Fibroblast of upper back skin (primary cell): ENCODE measurements at places on chromosomes 2 and 18.

GRCh38 chr2:207123335-207123744 lies 42.4 kb downstream of the KLF7 start:
- DNase-seq: no peak

GRCh38 chr2:1222056-1222455 lies 191.2 kb upstream of the TPO start:
- no peak for DNase-seq

DNA sequence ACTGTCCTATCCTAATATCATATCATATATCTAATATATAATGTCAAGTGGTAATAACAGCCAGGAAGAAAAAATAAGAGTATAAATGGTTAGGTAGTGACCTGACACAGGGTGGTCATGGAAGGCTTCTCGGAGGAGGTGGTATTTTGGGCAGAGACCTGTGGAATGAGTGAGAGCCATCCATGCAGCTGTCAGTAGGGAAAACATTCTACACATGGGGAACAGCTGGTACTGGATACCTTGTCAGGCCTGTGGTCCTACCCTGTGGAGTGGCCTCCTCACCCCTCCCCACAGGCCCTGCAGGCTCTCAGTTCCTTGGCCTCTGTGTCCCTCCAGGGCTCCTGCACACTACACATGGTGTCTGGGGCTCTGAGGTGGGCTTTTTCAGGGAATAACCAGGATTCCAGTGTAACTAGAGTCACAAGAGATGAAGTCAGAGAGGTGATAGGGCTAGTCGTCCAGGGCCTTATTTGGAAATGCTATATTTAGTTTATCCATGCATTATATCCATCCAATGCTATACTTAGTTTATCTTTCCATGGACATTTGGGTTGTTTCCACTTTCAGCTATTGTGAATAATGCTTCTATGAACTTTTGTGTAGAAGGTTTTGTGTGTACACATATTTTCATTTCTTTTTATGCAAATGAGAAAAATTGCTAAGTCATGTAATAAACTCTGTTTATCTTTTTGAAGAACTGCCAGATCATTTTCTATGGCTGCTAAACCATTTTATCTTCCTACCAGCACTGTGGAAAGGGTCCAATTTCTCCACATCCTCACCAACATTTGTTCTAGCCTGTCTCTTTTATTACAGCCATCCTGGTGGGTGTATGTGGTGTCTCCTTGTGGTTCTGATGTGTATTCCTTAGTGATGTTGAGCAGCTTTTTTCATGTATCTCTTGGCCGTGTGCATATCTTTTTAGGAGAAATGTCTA lies 75.6 kb downstream of the TPGS2 start:
- peak; percentile 46 for DNase-seq

- DNase-seq: peak; percentile 33
These were observed 303.7 kb downstream of the PTPRM start for GRCh38 chr18:7870855-7871254.

DNA sequence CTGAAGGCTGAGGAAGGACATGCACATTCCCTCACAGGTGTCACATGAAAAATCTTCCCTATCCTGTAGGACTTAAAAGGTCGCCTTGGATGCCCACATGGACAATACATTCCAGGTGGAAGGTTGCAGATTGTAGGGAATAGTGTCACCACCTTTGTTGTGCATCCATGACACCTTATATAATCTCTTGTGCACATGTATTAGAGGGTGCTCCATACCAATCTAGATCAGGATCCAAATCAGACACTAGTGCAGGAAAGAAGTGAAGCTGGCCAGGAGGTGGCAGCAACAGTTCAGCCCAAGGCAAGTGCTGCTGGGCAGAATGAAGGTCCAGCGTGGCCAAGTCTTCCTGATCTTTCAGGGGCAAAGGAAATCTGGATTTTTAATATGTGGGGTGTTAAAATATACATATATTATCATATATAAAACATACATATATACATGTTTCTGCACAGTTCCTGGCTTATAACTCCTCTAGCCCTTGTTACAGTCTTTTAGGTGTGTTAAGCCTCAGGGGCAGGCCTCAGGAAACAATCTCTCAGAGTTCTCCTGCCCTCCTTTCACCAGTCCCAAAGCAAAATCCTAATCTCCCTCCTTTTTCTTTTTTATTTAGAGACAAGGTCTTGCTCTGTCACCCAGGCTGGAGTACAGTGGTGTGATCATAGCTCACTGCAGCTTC lies 16.6 kb downstream of the NIF3L1 start:
- DNase-seq: peak; percentile 59

- no peak for DNase-seq
These were observed 157.9 kb downstream of the LRRC30 start for GRCh38 chr18:7388741-7389140.

DNA sequence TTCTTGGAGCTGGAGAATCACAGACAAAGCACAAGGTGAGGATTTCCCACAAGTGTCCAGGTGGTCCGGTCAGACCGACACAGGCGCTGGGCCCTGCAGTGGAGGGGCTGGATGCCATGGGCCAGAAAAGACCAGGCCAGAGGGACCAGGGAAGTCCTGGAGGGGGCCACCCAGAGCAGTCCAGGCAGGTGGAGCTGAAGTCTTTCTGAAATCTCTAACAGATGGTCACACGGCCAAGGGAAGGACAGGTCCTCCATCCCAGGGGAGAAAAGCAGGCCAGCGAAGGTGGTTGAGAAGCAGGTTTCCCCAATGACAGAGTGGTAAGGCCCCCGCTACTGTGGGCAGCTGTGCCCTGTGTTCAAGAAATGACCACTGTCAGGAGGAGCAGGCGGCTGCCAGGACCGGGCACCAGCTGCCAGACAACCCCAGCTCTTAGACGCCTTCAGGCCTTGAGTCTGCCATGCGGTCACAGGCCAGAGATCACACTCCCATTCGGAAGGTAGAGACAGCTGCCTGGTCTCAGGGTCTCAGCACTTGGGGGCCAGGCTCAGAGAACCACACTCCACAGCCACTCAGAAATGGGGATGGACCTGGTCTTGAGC lies 25.9 kb downstream of the HS1BP3 start:
- DNase-seq: no peak

DNA sequence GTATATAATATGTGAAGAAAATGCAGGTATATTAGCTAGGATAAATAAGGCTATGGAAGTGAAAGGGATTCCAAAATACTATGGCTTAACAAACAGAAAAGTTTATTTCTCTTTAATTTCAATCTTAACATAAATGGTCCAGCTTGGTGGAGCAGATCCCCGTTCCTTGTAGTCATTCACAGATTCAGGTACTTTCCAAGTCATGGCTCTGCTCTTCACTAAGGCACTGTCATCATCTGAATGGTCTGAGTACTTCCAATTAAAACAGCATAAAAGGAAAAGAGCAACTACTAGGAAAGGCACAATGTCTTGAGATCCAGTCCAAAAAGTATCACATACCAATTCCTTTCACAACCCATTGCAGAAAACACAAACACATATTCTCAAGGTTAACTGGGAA lies 63.4 kb downstream of the OLA1 start:
- no peak for DNase-seq
